ENCODE measurements at places on chromosomes 4 and X. TPM values are rescaled to one million over a fixed set of nuclear protein-coding genes. Genes with fewer than 3 reads are reported as not detected.
A peak's percentile ranks its signal among the peaks of the same experiment; 100 is the strongest.

Gene TEX13A
- not detected for total RNA-seq

Gene TBC1D8B
- total RNA-seq = 21.7 TPM

Gene RAB9B
- total RNA-seq = 32.7 TPM

Gene PPAT
- total RNA-seq = 17.1 TPM

Gene C4orf50
- total RNA-seq = 1.4 TPM

Gene FAM47A
- not detected for total RNA-seq

Gene DRD5
- 0.96 TPM for total RNA-seq

Gene ZNF711
- total RNA-seq = 10.4 TPM

Gene CYSLTR1
- 8.2 TPM for total RNA-seq

DNA sequence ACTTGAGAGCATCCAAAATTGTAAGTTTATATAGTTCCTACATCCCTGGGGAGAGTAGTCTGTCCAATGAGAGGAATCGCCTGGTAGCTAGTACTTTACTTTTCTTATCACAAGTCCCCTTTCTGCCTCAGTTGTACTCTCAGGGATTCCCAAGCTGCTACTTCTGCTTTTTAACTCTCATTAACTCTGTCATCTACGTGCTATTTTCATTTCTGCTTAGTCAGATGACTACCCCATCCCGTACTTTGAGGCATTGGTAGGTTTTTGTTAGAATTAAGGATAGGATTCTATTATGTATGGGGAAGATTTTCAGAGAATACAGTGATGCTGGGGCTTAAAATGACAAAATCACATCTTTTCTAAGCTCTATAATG lies 24.7 kb downstream of the RBPJ start:
- DNase-seq = no peak

GRCh38 chrX:118066867-118067515 lies 49.6 kb downstream of the KLHL13 start:
- DNase-seq = no peak

DNA sequence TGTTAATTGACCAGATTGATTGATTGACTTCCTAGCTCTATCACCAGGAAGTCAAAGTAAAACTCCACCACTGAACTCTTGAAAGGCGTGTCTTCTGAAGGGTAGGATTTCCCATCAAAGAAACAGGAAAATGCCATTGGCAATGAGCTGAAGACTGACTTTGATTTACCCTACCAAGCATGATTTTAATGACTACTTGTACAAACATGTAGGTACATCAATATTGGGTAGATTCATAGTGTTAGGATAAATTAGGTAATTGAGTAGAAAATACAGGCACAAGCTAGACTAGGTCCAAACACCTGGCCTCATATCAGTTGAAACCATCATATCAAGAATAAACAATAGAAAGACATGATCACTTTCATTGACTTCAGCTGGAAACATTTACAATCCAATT lies 53.2 kb upstream of the ATXN3L start:
- no peak for DNase-seq

- peak; percentile 45 for DNase-seq
Measured at GRCh38 chr4:174828845-174829701, at the start of gene GLRA3. GLRA3 (minus strand) TSS chr4:174829247; CDS start chr4:174828811, 436 bp downstream.

DNA sequence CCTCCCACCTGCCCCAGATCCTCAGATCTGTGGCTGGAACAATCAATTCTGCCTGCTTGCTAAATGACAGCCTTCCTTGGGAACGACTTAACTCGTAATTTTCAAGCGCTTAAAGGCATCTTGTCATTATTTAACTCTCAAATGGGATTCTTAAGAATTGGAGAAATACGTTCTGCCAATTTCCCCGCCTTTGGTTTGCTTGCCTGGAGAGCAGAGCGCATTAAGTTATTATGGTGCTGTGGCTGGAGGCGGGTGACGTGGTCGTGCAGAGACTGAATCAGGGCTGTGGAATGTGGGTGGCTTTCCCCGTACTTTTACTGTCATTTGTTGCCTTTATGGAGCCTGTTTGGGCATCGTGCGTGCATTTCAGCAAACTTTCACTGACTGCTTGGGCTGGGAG lies 78.9 kb upstream of the PSAPL1 start:
- DNase-seq = peak; percentile 84

- no peak for DNase-seq
Measured at GRCh38 chrX:38275615-38276014, 51.7 kb downstream of the RPGR start.

Data from umbilical cord (tissue), 2 donors.